ENCODE measurements at places on chromosomes 13 and 19.

- no peak for DNase-seq
These were observed 1303.0 kb downstream of the EFNB2 start for GRCh38 chr13:105232439-105232838.

DNA sequence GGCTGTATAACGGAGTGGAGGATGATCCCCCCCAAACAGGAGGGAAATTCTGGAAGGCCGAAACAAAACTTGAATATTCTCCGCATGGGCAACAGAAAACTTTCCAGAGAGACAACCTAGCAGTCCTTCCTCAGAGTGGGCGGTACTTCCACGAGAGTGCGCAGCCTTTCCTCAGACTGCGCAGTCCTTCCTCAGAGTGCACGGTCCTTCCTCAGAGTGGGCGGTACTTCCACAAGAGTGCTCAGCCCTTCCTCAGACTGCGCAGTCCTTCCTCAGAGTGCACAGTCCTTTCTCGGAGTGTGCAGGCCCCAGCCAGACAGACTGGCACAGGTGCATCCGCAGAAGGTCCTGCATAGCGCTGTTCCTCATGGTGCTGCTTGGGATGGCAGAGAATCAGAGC, 12.7 kb upstream of the GALP start:
- no peak for DNase-seq

DNA sequence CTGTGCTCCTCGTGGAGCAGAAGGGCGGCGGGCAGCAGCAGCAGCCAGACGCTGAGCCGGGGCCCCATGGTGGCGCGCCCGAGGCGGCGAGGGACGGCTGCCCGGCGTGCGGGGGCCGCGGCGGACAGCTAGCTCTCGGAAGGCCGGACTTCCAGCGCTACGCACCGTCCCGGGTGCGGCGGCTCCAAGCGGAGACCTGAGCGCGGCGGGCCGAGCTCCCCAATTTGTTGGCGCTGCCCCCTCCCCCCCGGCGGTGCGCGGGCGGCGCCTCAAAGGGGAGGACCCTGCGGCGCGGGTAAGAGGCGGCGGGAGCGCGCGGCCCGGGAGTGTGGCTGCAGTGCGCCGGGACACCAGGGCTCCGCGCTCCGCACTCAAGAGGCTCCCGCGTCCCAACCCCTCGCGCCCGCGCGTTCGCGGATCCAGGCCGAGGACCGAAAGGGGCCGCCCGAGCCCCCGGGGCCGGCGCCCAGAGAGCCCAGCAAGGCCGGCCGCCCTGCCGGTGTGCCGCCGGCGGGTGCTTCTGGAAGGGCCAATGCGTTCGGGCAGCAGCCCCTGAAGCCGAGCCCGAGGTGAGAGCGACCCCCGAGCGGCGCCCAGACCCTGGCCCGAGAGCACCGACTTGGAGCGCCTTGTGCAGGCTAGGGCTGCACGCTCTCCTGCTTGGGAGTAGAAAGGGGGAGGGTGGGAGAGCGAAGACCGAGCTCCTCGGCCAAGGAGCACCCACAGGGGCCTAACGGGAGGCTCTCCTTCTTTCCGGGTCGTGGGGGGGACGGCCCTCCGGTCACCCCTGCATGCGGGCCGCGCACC, at the start of the genes COL4A1 and COL4A2:
Gene COL4A1 (minus strand): TSS at position 198 of the 807 bp plus-strand sequence. CDS start 130 bp downstream, at position 68.
Gene COL4A2 (plus strand): TSS at position 325 of the 807 bp plus-strand sequence. CDS start 620 bp downstream, outside the sequence.
- DNase-seq: no peak

DNA sequence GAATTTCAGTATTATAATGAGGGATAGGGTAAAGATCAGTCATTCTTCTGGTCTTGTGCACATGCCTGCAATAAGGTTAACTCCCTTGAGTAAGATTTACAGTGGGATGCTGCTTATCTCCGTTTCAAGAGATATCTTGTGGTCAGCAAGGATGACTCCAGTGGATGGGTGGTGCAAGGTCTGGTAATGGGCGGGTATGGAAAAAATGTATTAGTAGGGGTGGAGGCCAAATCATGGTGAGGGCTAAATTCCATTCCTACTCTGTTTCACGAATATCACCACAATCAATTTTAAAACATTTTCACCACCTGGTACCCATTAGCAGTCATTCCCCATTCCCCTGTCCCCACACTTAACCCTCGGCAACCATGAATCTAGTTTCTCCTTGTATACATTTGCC, 40.6 kb downstream of the CCDC122 start:
- no peak for DNase-seq

DNA sequence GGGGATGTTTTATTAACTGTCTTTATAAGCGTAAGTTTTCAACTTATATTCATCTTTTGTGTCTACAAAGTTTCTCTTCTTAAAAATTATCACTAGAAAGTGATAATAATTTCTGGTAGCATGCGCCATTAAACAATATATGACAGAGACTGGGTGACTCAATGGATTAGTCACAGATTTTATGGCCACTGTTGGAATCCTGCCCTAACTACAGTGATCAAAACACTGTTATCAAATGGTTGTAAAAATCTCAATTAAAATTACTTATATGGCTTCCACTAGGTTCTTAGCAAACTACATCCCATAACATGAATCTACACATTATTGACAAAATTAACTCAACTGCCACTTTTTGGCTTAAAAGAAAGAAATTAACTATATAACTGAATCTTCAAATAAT, 350.0 kb downstream of the DACH1 start:
- no peak for DNase-seq

DNA sequence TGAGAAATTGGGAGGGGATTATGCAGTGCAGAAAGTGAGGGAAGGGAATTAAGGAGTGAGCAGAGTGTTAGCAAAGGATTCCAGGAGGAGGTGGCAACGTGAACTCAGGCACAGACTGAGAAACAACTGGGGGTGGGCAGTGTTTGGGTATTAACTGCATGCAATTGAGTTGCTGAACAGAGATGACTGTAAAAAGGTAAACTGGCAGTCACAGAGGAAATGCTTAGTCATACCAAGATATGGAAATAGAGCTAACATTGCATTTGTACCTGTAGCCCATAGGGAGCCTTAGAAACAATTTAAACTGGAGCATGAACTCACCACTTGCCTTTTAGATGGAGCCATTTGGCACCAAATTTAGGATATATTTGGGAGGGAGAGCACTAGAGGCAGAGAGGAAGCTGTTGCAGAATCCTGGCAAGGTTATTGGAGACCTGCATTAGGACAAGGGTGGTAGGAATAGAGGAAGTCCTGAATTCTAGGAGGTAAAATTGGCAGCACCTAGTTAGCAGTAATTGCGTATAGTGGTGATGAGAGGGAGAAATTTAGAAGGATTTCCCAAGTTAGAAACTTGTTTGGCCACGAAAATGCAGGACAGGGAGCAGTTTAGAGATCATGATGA, 100.6 kb upstream of the FRY start:
- no peak for DNase-seq

DNA sequence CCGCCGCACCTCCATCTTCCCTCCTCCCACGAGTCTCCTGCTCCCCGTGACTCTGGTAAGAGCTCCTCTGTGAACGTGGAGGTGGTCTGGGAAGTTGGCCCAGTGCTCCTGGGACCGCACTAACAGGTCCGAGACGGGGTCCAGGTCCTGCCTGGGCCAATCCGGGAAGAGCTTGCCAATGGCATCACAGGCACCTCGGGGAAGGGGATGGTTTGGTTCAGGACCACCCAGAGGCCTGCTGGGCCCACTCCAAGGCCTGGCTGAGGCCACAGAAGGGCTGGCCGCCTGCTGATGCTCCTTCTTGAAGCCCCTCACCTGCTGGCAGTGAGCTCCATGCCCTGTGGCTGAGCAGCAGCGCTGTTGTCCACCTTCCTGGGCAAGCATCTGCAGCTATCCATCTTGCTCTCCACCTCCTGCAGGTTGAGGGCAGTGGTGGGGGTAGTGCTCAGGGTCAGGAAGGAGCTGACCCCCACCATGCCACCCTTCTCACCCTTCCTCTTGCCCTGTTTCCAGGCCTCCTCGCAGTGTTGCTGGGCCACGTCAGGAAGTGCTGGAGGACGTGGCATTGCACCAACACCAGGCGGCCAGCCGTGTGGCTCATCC, 41.2 kb upstream of the TPM4 start:
- no peak for DNase-seq
